Astrocyte of the cerebellum (primary cell): ENCODE measurements at places on chromosomes 11 and 22.

GRCh38 chr11:61413496-61413895 lies 16.3 kb downstream of the CPSF7 start:
- no peak for DNase-seq

DNA sequence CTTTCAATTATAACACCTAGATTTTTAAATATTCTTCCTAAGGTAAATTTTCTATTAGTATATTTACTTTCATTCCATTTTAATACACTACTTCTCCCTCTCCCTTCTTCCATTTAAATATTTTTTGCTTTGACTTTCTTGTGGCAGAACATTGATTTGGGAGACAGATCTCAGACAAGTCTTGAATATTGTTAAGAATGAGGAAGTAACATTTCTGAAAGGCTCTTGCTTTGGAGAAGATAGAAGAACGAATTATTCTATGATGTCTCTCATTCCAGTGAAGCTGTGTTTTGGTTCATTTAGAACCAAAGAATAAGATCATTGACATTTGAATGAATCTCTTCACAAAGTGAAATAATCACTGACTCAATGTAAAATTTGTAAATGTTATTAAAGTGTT lies 2.4 kb downstream of the IPO7 start:
- DNase-seq = no peak

- no peak for DNase-seq
Observed at GRCh38 chr22:49997251-49997599, 15.3 kb downstream of the IL17REL start.

GRCh38 chr22:48520207-48520606 lies 1307.5 kb downstream of the BRD1 start:
- no peak for DNase-seq

GRCh38 chr11:5043380-5043779 lies 2.9 kb upstream of the OR52J3 start:
- no peak for DNase-seq

GRCh38 chr11:66042227-66042995 lies 6.5 kb downstream of the GAL3ST3 start:
- no peak for DNase-seq

GRCh38 chr22:23106906-23107367 lies 34.9 kb downstream of the RSPH14 start:
- DNase-seq = no peak
